Stimulated activated CD4-positive, alpha-beta T cell treated with anti-CD3 and anti-CD28 coated beads, Interleukin-15, amount 100 ng/mL, for 48 hours (primary cell): ENCODE measurements at places on chromosomes 16 and 17.

DNA sequence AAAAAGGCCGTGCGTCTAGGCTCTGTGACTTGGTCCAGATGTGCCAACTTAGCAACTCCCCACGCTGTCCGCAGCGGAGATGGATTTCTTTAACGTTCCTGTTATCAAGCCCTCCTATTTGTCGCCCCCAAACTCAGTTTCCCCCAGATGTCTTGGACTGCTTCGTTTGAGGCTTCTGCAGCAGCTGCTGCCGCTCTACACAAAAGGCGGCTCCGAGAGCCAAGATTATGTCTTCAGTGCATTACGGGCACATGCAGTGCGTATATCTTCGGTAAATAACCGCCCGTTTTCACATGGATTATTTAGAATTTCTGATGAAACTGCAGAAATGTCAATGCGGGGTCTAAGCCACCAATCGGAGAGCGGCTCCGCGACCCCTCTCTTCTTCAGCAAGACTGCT is 240.6 kb upstream of the ZFHX3 start:
- no peak for DNase-seq

DNA sequence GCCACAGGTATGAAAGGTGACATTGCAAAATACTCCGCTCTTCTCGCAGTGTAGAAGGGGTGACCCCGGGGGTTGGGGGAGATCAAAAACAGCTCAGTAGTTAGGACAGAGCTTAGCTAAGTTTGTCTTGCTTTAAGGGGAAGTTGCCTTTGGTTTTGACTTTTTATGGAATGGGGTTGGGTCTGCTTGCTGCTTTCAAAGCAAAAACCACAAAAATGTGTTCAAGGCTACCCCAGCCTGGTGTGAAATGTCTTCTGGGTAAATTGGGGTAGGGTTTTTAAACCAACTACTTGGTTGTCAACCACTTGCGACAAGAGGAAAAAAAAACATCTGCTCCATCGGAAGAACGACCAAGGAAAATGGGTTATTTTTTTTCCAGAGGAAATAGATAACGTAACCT is 6.2 kb downstream of the FUS start:
- no peak for DNase-seq

DNA sequence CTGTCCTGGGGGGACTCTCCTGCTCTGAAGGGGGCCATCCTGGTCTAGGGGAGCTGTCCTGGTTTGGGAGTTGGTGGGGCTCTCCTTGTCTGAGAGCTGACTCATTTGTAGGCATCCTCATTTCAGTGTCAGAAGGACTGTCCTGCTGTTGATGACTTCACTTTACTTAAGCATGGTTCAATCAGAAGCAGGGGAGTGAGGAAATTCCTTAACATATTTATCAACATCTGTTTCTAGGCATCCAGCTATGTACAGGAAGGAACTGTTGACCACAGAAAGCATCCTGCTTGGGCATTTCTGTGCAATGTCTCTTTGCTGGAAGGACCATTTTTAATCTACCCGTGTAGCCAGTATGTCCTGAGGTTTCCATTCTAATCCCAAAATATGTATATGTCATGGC is 502.7 kb upstream of the HSBP1 start:
- DNase-seq, result no peak

GRCh38 chr17:77769215-77769614 is 189.3 kb upstream of the TNRC6C start:
- no peak for DNase-seq

- no peak for DNase-seq
Observed at GRCh38 chr17:39808409-39808997, 55.6 kb downstream of the IKZF3 start.
